ENCODE measurements at places on chromosomes 5 and 9. TPM values are rescaled to one million over a fixed set of nuclear protein-coding genes. Genes with fewer than 3 reads are reported as not detected.

MAMDC4 gene
- total RNA-seq = 16.1 TPM

SPARC gene
- total RNA-seq = 0.45 TPM

AK8 gene
- total RNA-seq = not detected

PKD2L2 gene
- total RNA-seq = not detected

TENT4A gene
- 30.0 TPM for total RNA-seq

PCDHGA3 gene
- total RNA-seq = not detected

SLC27A6 gene
- not detected for total RNA-seq

IFNK gene
- total RNA-seq = not detected

OR2S2 gene
- not detected for total RNA-seq

OR1J2 gene
- total RNA-seq = not detected

AGXT2 gene
- total RNA-seq = not detected

SERF1A gene
- 10.7 TPM for total RNA-seq

SLC46A2 gene
- total RNA-seq = not detected

JAKMIP2 gene
- 0.17 TPM for total RNA-seq

PHF24 gene
- not detected for total RNA-seq

CAST gene
- 118 TPM for total RNA-seq

MARCHF11 gene
- not detected for total RNA-seq

LMAN2 gene
- total RNA-seq = 83.9 TPM

PCDHGB6 gene
- 0.05 TPM for total RNA-seq

FXN gene
- 17.3 TPM for total RNA-seq

AMBP gene
- total RNA-seq = not detected

NUTM2F gene
- total RNA-seq = not detected

PCDHA9 gene
- total RNA-seq = not detected

IFNA1 gene
- total RNA-seq = not detected
